Stimulated activated CD8-positive, alpha-beta memory T cell treated with anti-CD3 and anti-CD28 coated beads, Interleukin-4, amount 100 ng/mL, for 48 hours (primary cell): ENCODE measurements at places on chromosomes 2 and 18.

DNA sequence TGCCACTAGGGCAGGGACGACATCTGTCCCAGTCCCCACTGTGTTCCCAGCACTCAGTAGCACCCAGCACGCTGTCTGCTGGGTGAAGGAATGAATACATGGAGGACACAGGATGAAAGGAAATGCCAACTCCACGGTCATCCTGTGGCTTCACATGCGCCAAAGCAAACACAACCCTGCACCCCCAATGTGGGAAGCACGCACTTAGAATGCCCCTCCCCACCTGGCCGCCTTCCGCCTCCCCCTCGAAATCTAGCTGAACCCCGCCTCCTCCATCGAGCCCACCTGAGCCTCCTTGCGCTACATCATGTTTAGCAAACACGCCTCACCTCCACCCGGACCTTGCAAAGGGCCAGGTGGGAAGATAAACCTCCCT is 33.9 kb downstream of the ADCY3 start:
- no peak for DNase-seq

DNA sequence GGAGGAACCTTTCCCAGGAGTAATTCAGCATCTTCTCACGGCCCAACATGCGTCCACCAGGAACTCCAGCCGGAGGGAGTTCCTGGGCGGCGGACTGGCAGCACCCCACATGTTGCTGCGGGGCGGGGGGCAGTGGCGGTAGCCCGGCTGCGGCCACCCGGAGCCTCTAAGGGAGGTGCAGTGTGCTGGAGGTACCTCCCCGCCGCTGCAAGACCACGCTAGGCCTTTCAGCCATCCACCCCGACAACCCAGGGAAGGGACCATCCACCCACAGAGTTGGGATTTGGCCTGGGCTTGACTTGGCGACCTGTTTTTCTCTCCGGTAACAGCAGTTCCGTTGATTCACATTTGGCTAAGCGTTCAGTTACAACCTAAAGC is 625 bp downstream of the LYPD6 start:
- no peak for DNase-seq

- DNase-seq: no peak
Measured at GRCh38 chr18:30451981-30452380, 590.6 kb downstream of the DSC3 start.

DNA sequence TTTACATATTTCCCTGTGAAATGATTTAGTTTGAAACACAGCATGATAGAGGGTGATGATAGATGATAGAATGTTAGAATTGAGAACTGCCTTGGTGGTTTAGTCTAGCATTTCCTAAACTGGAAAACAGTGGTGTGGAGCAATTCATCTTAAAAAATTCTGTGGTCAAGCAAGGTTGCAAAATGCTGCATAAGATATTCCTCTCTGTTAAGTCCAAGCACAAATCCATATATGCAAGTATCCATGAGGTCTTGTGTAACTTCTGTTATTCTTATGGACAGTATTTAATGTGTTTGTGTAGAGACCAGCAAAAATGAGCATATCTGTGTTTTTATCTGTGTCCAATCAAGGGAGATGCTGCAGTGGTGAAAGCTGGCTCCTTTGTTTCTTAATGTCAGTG is 30.0 kb downstream of the CPS1 start:
- DNase-seq: no peak

GRCh38 chr2:15945909-15946705 is 5.8 kb downstream of the MYCN start:
- no peak for DNase-seq

- DNase-seq: no peak
Measured at GRCh38 chr2:179165356-179166000, 99.2 kb downstream of the SESTD1 start.

- no peak for DNase-seq
Measured at GRCh38 chr2:195543063-195543462, 114.0 kb upstream of the SLC39A10 start.

GRCh38 chr2:68134554-68134953 is 23.1 kb upstream of the PNO1 start:
- no peak for DNase-seq

DNA sequence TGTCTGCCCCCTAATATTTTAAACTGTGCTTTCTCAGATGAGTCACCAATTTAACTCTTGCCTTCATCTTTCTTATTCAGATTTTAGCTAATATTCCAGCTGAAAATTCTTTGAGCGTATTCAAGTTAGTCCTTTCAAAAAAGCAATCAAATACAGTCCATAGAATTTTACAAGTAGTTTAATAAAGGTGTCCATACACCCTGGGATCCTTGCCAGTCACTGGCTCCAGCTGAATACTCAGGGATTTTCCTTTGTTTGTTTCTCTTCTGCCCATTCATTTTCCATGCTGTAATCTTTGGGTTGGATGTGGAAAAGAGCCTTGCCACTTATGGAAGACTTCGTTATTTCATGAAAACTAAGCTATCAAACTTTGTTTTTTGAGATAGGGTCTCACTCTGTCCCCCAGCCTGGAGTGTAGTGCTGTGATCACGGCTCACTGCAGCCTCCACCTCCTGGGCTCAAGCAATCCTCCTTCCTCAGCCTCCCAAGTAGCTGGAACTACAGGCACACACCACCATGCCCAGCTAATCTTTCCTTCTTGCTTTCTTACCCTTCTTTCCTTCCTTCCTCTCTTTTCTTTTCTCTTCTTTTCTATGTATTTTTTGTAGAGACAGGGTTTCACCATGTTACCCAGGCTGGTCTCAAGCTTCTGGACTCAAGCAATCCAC is 34.0 kb downstream of the VSNL1 start:
- no peak for DNase-seq

- no peak for DNase-seq
Measured at GRCh38 chr2:241726459-241726858, 8.0 kb upstream of the D2HGDH start.

DNA sequence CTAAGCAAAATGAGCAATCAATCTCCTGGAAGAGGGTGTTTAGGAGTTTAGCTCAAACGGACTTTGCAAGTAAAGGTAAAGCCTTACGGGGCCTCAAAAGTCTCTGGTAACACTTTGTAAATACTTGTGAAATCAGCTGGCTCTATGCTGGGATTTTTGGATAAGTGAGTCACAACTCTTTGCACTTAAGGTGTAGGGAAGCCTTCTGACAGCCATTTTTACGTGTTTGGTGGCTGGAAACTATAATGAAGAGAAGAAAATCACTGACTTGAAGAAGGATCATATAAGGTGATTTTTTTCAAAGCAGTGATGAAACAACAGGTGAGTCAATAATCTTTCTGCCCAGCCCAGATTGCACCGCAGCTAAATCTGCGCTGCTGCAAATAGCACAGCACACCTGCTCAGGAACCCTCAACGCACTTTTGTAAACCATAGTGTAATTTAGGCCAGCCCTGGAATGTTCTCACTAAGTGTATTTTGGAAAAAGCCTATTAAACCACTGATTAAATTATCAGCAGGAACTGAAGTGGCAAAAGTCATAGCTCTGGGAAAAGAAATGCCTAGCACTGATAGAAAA is 218.8 kb downstream of the AGPS start:
- DNase-seq: no peak

DNA sequence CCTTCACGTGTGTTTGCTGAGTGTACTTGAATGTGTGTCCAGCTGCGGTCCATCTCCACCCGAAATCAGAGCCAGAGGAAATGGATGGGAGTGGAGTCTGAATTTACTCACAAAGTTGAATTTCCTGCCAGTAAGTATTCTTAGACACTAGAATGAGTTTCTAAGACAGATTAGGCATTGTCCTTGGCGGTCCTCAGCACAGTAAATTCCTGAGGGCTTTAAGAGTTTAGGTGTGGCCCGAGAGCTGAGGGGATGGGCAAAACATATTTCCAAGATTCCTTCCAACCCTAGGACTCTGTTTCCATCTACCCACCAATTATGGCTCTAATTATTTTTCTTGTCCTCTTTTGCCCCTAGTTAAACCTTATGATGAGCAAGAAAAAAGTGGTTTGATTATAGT is 90.3 kb upstream of the PHLPP1 start:
- no peak for DNase-seq

DNA sequence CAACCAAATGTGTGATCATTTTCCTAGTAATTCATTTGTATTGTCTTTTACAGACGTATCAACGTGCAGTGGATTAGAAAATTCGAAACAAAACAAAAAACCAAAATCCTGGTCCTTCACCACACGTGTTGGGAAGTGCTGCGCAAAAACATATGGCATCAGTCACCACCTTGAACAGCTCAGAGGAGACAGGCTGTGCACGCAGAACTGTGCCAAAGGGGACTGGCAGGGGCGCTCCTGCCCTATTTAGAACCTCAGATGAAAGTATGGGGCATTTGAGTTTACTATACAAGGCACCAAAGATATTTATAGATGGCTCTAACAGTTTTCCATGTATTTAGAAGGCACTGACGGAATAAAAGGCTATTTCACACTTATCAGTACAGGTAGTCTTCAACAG is 42.3 kb downstream of the NOL10 start:
- DNase-seq: no peak

DNA sequence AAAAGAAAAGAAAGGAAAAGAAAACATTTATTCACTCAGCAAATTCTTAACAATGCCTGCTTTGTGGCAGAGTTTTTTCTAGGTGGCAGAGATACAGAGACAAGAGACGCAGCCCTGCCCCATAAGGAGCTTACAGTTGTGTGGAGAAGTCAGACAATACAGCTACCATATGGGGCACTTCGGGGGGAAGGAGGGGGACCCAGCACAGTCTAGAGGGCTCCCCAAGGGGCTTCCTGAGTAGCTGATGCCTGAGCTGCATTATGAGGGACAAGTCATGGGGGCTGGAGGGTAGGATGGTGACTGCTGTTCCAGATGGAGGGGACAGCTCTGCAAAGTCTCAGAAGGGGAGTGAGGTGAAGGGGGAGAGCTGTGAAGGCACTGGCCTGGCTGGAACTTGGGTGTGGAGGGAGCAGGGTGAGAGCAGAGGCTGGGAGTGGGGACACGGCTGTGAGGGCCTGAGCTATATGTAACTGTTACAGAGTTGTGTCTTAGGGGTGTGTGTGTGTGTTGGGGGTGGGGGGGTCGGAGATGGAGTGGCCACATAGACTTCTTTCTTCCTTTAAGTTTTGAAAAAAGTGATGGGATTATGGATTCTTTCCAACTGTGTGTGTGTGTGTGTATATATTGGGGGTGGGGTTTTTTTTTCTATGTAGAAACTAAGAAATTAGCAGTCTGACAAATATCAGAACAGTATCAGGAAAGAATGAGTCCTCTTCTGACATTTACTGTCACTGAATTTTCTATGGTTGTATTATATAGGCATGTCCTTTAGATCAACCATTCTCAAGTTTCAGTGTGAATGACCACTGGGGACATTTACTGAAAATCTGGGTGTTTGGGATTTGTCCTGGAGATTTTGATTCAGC is 66.0 kb upstream of the HAAO start:
- no peak for DNase-seq

DNA sequence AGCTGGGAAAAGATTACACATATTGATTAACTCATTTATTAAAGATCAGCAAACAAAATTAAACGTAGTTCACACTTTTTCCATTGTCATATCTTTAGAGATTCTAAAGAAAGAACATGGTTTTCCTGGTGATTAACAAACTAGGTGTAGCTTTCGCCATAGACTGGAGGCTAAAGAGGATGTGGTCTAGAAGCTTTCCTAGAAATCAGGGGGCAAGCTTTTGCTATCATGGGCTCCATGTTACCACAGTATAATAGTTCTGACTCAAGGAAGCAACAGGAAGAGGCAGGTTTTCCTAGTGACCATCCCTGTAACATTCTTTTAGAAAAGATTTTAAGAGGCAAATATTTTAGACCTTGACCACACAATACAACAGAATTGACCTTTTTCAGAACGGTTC is 232.7 kb downstream of the METTL4 start:
- no peak for DNase-seq

- DNase-seq: no peak
Measured at GRCh38 chr2:44547718-44548117, 186.0 kb downstream of the CAMKMT start.

- DNase-seq: no peak
Measured at GRCh38 chr18:38458698-38459097, 893.1 kb upstream of the CELF4 start.

DNA sequence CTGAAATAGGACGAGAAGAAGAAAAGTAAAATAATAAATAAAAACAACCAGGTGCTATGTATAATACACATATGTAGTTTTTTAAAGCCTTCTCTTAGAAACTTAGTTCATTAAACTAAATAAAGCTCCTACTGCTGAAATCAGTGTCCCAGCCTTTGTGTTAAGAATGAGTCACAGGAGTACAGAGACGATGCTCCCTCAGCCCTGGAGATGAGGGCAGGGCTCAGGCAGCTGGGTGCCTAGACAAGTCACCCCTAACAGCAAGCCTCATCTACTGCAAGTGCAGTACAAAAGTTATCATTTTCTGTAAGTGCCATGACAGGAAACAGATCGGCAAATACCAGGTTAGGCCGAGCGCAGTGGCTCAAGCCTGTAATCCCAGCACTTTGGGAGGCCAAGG is 18.2 kb downstream of the KIDINS220 start:
- DNase-seq: no peak
